ENCODE measurements at places on chromosomes 1 and 21.

- DNase-seq, result no peak
Observed at GRCh38 chr1:205455581-205456382, at the start of gene BLACAT1. TSS of gene BLACAT1 (minus strand) at chr1:205456045.

DNA sequence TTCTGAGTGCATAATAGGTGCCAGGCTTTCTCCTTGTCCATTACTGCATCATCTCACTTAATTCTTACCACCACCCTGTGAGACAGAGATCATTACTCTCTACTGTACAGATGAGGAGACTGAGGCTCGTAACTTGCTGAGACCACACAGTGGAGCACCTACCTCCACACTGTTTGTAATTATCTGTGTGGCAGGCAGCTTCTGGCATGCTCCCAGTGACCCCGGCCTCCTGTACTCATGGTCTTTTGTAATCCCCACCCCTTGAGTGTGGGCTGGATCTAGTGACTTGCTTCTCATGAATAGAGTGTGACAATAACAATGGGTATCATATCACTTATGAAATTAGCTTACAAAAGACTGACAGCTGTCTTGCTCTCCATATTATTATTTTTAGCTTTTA is 407.3 kb downstream of the MATN1 start:
- no peak for DNase-seq

DNA sequence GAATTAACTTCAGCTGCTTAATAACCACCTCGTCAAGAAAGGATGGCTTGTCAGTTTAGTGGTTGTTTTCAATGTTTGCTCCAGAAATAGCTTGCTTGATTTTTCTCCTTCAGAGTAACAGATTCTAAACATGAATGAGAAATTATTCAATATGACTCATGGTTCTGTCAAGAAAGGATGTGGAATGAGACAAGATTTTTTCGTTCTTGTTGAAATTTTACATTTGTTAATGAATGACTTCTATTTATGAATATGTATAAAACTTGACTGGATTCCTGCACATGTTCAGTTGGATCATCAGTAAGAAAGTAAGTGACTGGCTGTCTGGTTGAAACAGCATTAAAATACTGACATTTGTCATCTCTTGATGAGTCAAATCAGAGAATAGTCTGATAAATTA is 38.3 kb downstream of the IFI44 start:
- DNase-seq, result no peak

- DNase-seq, result no peak
Observed at GRCh38 chr1:70583522-70583921, 172.5 kb downstream of the CTH start.

DNA sequence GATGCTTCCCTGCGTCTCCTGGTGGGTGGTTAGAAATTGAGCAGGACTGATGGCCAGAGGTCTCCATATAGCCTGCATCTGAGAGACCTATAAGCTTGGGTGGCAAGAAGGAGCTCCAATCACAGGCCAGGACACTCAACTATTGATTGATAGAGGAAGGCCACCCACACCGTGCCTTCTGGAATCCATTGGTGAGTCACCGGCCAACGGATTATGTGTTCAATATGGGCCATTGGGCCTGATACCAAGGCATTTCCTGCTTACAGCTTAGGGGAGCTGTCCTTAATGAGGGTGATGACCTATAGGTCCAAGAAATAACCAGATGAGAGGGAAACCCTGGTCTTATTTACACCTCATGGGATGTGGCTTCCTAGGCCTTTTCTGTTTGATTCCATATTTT is 115.1 kb downstream of the PLPP3 start:
- no peak for DNase-seq
